ENCODE measurements at places on chromosomes 13 and 19.

DNA sequence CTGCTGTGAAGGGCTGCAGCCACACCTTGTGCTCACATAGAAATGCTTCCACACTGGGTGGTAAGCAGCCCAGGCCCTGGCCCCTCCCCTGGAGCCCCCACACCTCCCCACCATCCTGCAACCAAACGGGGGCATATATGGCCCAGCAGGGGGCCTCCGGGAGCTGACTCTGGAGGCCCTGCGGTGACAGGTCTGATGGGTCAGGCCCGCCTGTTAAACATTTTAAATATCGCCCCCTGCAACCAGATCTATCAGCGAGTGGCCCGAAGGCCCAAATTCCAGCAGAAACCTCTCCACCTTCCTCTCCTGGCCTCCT, 48.0 kb upstream of the KATNAL1 start:
- DNase-seq, result no peak

DNA sequence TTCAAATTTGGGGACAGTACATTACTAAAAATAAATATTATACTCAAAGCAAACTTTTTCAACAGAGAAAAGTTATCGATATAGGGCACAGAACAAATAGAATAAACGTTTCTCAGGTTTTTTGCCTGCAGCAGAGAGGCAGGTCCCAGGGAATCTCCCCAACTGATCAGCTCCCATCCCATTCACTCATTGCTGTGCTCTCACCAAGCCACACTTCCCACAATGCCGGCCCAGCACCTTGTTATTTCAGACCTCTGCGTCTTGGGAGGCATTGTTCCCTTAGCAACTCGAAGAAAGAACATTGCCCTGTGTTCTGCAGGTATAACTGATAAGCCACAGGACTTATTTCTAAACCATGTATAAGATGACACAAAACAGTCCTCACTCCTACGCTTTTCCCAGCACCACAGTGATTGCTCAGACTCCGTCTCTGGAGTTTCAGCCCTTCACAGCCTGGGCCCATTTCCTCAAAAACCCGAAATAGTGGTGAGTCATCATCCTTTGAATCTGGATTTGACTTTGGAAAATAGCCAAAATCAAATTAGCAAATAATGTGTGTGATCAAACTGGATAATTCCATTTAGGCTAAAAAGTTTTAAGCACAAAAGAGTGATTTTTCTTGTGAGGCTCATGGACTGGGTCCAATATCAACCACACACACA, 100.4 kb downstream of the DCLK1 start:
- DNase-seq, result no peak

- peak; percentile 53 for DNase-seq
These were observed 10.6 kb upstream of the ZNF709 start for GRCh38 chr19:12495002-12495802.

DNA sequence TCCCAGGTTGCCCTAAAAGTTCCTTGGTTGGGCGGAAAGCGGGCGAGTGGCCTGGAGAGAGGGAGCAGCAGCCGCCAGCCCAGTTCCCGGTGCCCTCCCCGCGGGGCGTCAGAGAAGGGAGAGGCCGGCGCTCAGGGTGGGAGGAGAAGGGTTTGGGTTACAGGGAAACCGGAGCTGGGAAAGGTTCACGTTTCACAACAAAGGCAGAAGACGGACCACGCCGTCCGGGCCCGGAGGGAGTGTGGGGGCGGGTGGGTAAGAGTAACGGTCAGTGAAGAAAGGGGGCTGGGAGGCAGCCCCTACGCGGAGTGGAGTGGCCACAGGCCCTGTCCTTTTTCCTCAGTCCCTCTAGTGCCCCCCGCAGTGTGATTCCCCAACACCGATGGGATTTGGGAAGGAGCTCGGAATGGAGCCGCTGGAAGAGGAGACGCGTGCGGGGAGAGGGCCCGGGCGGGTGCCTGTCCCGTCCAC, 1.6 kb downstream of the SIX5 start:
- no peak for DNase-seq

- no peak for DNase-seq
These were observed 27.3 kb upstream of the GPI start for GRCh38 chr19:34337739-34338138.

- DNase-seq, result no peak
These were observed 4.0 kb upstream of the KLF16 start for GRCh38 chr19:1867349-1867724.

- DNase-seq, result no peak
These were observed 313.1 kb upstream of the MAB21L1 start for GRCh38 chr13:35789335-35790165.

DNA sequence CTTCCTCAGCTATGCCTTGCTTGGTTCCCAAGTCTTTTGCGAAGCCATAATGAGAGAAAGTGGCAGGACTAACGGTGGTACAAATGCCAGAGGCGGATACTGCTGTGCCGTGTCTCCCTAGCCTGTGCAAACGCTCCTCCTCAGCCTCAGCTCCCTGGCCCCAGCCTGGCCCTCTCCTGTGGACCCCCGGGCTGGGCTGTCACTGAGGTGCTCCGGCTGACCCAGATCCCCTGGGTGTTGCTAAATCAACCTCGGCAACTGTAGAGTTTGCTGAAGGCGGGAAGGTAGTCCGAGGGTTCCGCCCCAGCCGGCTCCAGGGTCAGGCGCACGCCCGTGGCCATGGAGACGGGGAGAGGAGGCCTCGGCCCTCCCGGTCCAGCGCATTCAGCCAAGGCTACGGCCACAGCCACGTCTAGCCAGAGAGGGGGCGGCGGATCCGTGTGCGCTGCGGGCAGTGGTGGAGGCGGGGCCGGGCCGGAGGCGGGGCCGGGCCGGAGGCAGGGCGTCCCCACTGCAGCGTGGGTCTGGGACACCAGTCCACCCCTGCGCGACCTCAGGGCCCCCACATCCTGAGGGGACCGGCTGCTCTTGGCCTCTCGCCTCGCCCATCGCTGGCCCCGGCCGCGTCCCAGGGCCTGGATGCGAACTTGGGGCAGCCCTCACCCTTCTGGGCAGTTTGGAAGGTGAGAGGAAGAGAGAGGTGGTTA, 16.4 kb upstream of the ZNF492 start:
- DNase-seq, result no peak

DNA sequence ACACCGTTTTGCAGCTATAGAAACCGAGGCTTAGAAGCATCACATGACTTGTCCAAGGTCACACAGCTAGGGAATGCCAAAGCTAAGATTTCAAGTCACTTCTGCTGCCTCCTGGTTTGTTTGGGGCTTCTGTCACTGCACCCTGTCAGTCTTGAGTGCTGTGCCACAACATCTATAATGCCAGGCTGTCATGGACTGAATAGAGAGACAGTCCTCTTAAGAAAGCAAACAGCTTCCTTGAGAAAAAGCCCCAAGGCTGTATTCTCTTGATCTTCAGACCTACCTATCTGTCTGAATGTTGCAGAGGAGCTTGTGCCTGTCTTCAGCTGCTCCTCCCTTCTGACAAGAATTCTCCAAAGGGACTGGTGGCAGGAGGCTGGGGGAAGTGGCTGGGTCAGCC, 81.6 kb downstream of the OLFM4 start:
- no peak for DNase-seq

DNA sequence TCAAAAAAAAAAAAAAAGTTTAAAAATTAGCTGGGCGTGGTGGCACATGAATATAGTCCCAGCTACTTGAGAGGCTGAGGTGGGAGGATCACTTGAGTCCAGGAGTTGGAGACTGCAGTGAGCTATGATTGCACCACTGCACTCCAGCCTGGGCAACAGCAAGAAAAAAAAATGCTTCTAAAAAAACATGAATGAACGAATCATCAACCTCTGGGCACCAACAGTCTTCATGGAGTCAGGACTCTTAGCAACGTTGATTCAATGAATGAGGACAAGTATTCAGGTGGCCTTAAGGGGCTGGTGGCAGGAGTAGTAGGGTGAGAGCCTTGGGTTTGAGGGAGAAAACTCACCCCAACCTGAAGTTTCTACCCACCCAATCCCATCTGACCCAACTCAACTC, 20.6 kb upstream of the OLFM2 start:
- no peak for DNase-seq

DNA sequence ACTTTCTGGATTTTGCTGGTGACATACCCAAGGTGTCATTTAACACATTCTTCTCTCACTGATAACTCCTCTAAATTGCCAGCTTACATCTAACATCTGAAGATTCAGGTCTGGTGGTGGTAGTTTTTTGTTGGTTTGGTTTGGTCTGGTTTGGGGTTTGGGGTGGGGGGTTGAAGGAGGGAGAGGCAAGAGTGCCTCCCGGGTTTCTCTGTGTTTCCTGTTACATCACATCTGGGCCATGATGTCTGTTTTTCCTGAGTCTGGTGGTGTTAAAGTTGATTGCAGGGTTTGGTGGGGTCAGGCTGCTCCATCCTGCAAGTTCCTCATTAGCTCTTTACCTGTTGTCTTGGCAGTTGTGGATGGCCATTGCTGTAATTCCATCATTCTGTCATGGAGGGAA, 155.8 kb upstream of the UBL3 start:
- no peak for DNase-seq

DNA sequence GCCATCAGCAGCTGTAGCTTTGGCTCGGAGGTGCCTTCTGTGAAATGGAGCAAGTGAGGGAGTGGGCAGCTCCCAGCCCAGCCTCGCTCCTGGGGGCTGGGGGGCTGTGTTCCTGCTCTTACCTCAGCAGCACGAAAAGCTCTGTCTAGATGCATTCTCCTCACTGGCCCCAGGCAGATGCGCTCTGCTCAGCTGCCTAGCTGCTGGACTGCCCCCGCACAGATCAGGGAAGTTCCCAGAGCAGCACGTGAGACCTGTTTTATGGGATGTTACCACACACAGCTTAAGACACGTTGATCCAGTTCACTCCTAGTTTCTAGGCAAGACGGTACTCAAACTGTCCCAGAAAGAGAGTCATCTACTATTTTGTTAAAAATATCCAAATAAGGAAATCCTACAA, 13.6 kb downstream of the LCP1 start:
- DNase-seq, result no peak

GRCh38 chr13:32535115-32535514, 3.5 kb downstream of the N4BP2L2 start:
- DNase-seq, result no peak

- no peak for DNase-seq
These were observed 1658.6 kb downstream of the OLFM4 start for GRCh38 chr13:54687173-54687572.

DNA sequence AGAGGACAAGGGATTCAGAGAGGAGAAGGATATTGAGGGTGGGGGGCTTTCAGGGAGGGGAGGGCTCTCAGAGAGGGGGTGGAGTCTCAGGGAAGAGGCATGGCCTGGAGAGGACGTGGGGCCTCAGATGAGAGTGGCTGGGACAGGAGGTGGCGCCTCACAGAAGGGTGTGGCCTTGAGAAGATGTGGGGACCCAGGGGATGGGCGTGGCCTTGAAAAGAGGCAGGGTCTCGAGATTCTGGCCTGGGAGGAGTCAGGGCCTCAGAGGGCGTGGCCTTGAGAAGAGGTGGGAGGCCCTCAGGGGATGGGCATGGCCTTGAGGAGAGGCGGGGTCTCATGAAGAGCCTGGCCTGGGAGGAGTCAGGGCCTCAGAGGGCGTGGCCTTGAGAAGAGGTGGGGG, 23.7 kb upstream of the TNFSF14 start:
- no peak for DNase-seq

DNA sequence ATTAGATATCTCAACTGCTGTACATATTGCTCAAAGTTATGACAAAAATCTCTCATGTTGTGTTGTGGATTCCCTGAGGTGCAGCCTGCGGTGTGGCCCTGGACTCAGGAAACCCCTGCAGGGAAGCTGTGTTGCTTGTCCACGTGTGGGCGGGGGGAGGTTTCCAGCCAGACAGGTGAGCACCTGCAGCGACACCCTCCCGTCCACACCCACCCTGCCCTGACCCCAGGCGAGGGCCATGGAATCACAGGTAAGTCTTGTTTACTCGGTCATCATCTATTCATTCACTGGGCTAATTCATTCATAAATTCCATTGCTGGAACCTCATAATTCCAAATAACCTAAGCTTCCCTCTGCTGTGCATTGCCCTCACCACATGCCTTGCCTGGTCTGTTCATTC, 14.1 kb downstream of the PLPP2 start:
- no peak for DNase-seq

- DNase-seq, result no peak
These were observed 140.6 kb upstream of the FRY start for GRCh38 chr13:31890946-31891345.

DNA sequence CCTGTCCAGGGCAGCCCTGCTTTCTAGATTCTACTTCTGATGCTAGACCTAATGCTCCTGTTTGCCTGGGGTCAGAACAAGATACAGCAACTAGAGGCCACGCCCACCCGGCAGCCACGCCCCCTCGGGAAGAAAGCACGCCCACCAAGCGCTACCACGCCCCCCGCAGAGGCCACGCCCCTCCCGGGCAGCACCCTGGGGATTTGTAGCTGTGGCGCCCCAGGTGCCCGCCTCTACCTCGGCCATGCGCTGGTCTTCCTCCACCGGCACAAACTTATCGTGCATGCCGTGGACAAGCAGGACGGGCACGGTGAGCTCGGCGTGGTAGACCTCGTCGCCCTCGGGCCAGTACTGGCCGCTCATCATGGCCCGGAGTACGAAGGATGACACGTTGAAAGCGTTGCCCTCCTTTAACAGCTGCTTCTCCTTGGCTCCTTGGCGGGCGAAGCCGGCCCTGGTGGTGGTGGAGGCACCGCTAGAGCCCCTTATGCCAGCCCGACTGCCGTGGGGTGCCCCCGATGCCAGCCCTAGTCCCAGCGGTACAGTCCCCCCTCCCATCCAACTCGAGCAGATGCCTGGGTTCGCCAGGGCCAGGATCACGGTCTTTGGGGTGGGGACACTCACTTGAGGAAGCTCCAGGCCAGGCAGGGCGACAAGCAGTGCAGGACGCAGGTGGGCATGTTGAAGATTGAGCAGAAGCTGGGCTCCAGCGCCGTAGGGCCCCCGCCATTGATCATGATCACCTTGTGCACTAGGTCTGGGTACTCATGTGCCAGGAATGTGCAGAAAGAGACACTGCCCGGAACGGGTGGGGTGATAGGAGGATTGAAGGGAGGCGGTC, 9.0 kb downstream of the ABHD8 start:
- no peak for DNase-seq

DNA sequence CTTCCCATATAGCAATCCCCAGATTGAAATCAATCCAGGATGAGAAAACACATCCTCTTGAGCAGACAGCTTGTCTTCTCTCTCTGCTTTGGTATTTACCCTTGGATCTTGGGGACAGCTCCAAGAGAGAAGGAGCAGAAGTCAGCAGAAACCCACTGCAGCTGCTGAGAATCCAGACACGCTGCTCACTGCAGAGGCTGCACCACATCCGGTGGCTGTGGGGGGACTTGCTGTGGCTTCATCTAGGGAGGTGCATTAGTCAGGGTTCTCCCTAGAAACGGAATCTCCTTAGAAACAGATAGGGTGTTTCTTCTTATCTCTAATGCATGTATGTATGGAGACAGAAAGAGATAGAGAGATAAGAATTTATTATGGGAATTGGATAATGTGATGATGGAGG, 2.7 kb downstream of the CYP4F12 start:
- DNase-seq, result no peak
